Left ventricle myocardium inferior (tissue), 1 donor: ENCODE measurements at places on chromosomes 1 and 21. TPM values are rescaled to one million over a fixed set of nuclear protein-coding genes. Genes with fewer than 3 reads are reported as not detected.

DNA sequence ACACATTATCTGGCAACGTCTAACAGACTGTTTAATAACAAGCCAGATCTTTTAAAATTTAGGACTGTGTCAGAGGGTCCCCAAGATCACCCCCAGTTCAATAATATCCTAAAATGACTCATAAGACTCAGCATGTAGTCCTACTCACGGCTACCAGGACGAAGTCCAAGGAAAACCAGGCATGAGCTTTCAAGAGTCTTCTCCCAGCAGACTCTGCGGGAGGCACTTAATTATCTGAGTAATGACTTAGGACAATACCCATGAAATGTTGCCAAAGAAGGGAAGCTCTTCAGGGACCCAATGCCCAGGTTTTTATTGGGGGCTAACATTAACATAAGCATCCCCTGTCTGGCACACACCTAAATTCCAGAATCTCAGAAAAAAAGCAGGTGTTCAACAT, 7.0 kb downstream of the HFM1 start:
- no peak for DNase-seq

DNA sequence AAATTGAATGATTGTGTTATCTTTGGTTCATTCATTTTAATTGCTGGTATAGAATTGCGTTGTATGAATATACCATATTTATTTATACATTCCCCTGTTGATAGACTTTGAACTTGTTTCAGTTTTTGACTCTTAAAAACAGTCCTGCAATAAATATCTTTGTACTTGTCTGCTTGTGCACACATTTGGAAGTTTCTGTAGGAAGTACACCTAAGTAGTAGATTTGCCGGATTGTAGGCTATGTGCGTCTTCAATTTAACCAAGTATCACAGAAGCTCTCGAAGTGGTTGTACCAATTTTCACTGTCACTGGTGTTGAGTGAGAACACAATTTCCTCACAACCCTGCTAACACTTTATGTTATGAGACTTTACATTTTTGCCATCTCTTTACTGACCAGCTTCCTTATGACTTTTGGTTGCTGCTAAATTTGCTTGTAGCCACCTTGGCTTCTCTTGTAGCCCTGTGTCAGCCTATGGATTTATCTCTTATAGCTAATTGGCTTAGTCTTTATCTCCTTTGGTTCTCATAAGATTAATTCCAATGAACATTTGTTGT, 2.2 kb downstream of the TTC3 start:
- no peak for DNase-seq

DNA sequence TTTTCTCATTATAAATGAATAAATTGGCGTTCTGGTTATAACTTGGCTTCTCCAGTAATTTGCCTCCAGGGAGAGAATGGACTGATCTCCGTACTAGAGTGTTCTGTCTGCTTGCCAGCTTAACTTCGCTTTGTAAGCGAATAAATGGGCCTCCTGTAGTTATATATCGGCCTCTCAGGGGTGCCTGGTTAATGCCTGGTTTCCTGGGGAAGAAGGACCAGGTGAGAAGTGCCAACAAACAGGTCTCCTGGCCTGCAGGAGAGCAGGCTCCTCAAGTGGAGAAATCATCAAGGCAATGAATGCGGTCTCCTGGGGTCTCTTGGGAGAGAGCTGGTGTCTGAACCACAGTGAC, 107.4 kb upstream of the SERBP1 start:
- no peak for DNase-seq

GRCh38 chr1:25991937-25992688, 5.8 kb downstream of the PAFAH2 start:
- DNase-seq: no peak

DNA sequence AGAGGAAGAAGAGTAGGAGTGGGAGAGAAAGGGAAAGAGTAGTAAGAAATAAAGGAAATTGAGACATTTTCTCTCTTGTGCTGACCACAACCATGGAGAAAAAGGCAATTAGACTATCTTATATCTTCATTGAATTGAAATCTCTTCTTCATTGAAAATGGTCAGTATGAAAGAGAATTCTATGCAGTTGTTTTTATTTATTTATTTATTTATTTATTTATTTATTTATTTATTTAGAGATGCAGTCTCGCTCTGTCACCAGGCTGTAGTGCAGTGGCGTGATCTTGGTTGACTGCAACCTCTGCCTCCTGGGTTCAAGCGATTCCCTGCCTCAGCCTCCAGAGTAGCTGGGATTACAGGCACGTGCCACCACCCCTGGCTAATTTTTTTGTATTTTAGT, 447.1 kb downstream of the PTPRC start:
- DNase-seq: no peak

- no peak for DNase-seq
Observed at GRCh38 chr1:157653494-157653873, 47.1 kb downstream of the FCRL3 start.

GRCh38 chr21:43733060-43733459, 14.1 kb downstream of the PDXK start:
- no peak for DNase-seq

GRCh38 chr1:59292562-59292961, 4.3 kb upstream of the FGGY start:
- no peak for DNase-seq

GRCh38 chr21:35026617-35027562, 22.2 kb downstream of the RUNX1 start:
- peak; percentile 68 for DNase-seq

DNA sequence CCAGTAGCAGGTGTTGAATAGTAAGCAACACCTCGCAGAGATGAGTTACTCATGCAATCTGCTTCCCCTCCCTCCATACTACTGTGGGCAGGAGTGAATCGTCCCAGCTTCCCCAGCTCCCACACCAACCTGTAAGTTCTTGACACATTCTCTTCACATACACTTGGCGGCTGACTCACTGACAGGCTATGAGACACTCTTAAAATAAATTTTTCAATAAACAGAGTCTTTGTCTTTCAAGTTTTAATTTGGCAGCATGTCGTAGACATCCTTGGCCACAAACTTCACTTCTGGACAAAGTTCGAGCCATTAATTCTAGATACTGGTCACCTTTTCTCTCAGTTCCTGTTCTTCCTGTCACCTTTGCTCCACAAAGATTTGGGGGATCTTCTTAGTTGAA, 290.7 kb downstream of the TM2D1 start:
- DNase-seq: no peak

GRCh38 chr1:15932612-15933011, 43.3 kb downstream of the ZBTB17 start:
- DNase-seq: no peak

DNA sequence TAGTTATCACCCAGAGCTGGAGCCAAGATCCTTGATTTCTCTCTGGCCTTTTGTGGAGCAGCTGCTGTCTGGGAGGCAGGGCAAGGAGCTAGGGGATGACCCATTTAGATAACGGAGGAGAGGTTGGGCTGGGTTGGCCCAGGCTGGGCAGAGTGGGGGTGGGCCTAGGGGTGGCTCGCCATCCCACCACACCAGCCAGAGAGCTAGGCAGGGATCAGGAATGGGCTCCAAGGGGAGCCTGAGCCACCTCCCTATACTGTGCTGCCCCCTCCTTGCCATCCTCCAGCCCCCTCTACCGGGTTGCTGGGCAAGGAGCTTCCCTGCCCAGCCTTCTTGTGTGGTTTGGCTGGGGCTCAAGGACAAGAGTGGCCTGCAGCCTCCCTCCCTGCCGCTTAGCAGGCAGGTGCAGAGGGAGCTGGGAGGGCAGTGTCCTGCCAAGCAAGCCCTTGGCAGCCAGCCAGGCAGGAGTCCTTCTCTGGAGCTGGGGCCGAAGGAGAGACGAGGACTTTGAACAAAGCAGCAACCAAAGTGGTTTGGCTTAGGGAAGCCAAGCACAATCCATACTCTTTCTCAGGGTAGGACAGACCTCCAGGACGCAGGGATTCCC, 4.1 kb downstream of the NUAK2 start:
- peak; percentile 81 for DNase-seq

- DNase-seq: no peak
Observed at GRCh38 chr21:33300701-33301631, 23.8 kb upstream of the IFNAR1 start.

DNA sequence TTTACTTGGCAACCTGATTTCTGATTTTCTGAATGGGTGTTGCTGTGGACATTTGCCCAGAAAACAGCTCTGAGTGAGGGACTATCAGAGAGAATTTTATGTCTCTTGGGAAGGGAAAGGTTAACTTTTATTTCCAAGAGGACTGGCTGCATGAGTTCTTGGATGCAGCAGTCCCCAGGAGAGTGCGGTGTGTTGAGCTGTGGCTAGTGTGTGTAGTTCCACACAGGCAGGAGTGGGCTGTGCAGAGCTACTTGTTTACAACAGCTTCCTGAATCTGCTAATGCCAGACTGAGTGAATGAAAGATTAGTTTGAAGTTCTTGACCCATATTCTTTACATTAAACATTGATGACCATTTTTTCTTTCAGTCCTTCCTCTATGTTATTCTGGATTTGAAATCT, 41.0 kb upstream of the APOBEC4 start:
- DNase-seq: no peak

DNA sequence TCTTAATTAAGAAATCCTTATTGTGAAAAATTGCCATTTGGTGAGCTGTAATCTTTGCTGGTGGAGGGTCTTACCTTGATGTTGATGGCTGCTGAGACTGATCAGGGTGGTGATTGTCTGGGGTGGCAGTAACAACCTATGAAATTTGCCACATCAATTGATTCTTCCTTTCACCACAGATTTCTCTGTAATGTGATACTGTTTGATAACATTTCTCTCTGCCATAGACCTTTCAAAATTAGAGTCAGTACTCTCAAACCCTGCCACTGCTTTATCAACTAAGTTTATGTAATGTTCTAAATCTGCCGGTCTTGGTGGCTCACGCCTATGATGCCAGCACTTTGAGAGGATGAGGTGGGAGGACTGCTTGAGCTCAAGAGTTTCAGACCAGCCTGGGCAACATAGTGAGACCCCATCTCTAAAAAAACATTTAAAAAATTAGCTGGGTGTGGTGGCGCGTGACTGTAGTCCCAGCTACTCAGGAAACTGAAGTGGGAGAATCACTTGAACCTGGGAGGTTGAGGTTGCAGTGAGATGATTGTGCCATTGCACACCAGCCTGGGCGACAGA, 5.0 kb downstream of the KPNA6 start:
- DNase-seq: no peak

DNA sequence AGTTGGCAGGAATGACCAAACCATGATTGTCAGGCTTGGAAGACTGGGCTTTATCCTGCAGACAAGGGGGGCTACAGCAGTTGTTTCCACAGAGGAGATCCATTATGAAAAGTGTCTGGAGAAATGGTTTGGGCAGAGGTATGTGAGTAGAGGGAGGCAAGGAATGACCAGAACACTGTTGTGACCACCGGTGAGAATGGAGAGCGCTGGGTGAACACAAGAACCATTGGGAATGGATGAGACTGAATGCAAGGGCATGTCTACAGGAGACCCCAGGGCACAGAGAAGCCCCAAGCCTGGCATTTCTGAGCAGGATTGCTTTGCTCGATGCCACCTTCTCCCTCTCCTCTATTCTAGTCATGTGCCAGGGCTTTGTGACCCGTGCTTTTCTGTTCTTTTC, 125.1 kb downstream of the CACNA1E start:
- DNase-seq: no peak

DNA sequence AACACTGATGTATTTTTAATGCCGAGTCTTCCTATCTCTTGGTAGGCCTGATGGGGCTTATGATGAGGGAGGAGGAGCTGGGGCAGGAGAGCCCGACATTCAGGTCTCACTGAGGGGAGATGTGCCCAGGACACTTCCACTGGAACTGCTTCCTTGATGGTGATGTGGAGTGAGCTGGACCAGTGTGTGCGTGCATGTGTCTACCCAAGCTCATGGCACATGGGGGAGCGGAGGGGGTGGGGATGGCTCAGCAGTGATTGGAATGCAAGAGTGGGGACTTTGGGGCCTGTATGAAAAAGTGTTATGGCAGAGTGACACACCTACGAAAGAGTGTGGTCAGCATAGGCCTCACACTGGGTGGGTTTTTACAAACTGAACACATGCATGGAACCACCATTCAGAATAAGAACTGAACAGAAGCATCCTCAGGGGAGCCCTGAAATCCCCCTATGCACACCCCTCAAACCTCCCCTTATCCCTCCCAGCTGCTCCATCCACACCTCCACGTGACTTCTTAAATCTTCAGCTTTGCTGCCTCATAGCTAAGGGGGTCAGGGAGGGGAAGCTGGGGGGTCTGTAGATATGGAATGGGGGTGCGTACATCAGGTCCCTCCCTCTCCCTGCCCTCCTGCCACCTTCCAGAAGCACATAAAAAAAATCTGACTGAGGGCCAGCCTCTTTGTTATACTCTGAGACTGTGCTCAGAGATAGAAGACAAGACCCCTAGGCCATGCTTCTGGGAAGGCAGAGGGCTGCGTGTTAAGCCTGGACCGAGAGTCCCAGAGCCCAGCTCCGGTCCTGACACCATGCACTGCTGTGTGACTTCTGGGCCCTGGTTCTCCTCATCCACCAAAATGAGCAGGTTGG, 11.6 kb downstream of the IL6R start:
- no peak for DNase-seq

- DNase-seq: no peak
Observed at GRCh38 chr1:14597343-14598006, 1.0 kb upstream of the KAZN start.

DNA sequence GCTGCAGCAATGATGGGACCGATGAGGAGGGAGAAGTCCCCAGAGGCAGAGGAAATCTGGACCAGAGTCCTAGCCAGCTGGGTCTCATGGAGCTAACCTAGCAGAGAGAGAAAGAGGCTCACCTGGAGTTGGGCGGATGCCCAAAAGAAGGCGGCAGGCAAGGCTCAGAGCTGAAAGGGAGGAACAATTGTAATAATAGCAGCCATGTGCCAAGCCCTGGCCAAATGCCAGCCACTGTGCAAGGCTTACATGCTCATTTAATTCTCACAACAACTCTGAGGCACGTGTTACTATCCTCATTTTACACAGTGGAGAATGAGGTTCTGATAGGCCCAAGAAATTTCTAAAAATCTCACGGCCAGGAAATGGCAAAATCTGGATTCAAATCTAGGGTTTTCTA, 50.0 kb upstream of the ZNF648 start:
- DNase-seq: no peak

GRCh38 chr1:33758698-33759097, 105.2 kb upstream of the HMGB4 start:
- peak; percentile 33 for DNase-seq

DNA sequence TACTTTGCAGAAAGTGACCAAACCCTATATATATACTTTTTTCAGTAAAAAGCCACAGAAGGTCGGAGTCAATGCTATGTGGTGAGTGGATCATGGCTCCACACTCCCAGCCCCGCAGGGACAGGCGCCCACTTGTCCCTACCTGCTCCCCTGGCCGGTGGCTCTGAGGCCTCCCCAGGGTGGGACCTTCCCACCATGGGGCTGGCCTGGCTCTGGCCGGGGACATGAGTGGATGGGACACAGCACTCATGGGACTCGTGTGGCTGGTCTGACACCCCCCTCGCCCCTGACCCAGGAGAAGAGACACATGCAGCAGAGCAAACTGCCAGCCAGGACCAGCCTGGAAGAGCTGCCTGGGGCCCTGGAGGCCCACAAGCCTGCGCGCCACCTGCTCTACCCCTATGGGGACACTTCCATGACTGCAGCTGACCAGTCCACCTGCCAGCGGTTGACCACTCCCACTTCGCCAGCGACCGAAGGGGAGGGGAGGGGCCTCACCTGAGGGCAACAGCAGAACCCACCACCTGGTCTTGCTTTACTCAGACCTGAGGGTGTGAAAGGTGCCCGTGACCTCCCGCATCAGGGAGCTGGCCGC, 2.2 kb downstream of the SPATC1L start:
- no peak for DNase-seq

NBPF4 gene
- total RNA-seq: not detected

CAMK1G gene
- total RNA-seq: not detected

TTC24 gene
- not detected for total RNA-seq

NSL1 gene
- total RNA-seq: 29.0 TPM

CLEC20A gene
- total RNA-seq: not detected

MRPL37 gene
- 78.3 TPM for total RNA-seq

PPM1J gene
- 5.4 TPM for total RNA-seq

OR2T2 gene
- total RNA-seq: not detected

CYB561D1 gene
- 4.6 TPM for total RNA-seq

KRTAP6-1 gene
- not detected for total RNA-seq

SELP gene
- total RNA-seq: 10.9 TPM
